ENCODE measurements at places on chromosomes 13 and 19. TPM values are rescaled to one million over a fixed set of nuclear protein-coding genes. Genes with fewer than 3 reads are reported as not detected.

Gene KLK6
- total RNA-seq = not detected

DNA sequence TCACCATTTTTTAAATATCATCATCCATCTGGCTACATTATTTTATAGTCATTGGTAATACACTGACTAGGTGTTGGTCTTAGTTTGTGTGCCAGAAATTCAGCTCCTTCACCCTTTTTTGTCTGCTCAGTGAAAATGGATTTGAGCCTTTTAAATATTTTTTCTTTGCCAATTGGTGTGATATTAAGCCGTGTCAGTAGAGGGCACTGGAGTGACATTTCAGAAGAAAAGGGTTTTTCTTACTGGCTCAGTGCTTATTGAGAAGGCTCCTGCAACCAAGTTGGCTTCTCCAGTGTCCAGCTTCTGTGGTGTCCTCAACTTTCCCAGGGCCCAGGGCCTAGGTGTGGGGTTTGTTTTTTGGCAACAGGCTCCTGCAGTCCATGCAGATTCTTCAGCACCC lies 546.6 kb downstream of the DACH1 start:
- no peaks in the 10 kb centered on the region for H3K36me3 ChIP-seq
- H3K4me3 ChIP-seq = no peak overlapping the region
- H3K4me1 ChIP-seq = no peaks in the 10 kb centered on the region
- H3K27ac ChIP-seq = no peak overlapping the region

Gene ZSWIM4
- 9.8 TPM for total RNA-seq

GRCh38 chr13:42788601-42789000 lies 7.2 kb downstream of the FAM216B start:
- H3K4me1 ChIP-seq = no peaks in the 10 kb centered on the region
- no peak for DNase-seq
- peaks cover 15% of the 10 kb centered on the region for H3K27me3 ChIP-seq
- H3K36me3 ChIP-seq = no peaks in the 10 kb centered on the region

Gene NFIX
- total RNA-seq = 2.7 TPM

DNA sequence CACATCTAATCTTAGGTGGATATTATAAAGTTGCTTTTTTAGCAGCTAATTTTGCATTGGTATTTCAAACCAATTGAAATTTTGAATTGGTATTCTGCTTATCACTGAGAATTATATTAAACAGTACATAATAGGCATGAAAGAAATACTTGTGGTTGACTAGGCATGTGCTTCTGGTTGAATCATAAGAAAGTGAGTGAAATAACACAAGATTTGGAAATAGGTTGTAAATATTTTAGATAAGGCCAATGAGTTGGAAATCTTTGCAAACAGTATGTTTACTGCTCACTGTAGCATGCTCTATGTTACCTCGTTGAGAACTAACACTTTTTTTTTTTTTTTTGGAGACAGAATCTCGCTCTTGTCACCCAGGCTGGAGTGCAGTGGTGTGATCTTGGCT lies 66.8 kb upstream of the RFC3 start:
- peaks cover 11% of the 10 kb centered on the region for H3K27me3 ChIP-seq
- no peaks in the 10 kb centered on the region for H3K36me3 ChIP-seq
- H3K4me3 ChIP-seq = no peak overlapping the region
- no peaks in the 10 kb centered on the region for H3K4me1 ChIP-seq
- H3K27ac ChIP-seq = no peak overlapping the region

GRCh38 chr19:9171393-9171991 lies 7.3 kb upstream of the OR7D2 start:
- no peaks in the 10 kb centered on the region for H3K27me3 ChIP-seq
- DNase-seq = no peak
- peaks cover 28% of the 10 kb centered on the region for H3K36me3 ChIP-seq
- H3K4me3 ChIP-seq = no peak overlapping the region

Gene SMAD9
- total RNA-seq = not detected

Gene PEAK3
- total RNA-seq = 0.18 TPM

DNA sequence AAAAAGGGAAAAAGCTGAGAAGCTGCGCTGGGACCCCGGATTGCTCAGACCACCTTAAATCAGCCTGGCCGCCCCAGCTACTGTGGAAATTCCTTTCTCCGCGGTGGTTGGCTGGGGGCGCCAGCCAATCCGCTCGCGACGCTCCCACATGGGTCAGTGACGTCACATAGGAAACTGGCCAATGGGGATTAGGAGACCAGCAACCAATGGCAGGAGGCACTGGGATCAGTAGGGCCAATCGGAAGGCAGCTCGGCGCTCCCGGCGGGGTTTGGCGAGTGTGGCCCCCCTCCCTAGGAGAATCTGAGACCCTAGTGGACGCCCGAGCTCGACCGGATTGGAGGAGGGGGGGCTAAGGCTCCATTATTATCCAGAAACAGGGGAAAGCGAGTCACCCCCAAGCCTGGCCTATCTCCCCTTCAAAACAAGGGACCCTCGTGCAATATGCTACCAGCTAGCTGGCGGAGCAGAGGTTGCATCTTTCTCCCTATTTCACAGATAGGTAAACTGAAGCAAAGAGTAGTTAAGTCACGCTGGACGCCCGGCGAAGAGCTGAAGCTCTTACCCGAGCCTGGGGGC lies 6.5 kb upstream of the TLE2 start:
- H3K27me3 ChIP-seq = peaks cover 28% of the 10 kb centered on the region
- DNase-seq = peak; percentile 94
- peak overlapping the region; percentile 95 for H3K27ac ChIP-seq
- peaks cover 15% of the 10 kb centered on the region for H3K4me1 ChIP-seq
- peak overlapping the region; percentile 91 for H3K4me3 ChIP-seq
- H3K36me3 ChIP-seq = no peaks in the 10 kb centered on the region

DNA sequence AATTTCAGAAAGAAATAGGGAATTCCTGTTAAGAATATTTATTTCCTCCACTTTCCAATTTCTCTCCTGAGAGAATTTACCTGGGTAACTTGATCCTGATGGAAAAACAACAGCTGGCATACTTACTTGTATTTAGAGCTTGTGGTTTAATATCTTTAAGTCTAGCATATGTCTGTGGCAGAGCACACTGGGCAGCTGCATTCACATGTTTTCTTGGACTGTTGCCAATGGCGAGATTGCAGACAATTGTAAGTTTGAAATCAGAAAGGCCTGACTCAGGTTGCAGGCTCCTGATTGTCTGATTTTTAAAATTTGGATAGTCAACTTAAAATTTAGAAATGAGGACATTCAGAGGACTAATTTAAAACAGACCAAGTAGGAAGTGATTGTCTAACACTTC lies 66.9 kb downstream of the NHLRC3 start:
- peaks cover 17% of the 10 kb centered on the region for H3K27me3 ChIP-seq
- no peak overlapping the region for H3K4me3 ChIP-seq
- DNase-seq = no peak
- no peak overlapping the region for H3K27ac ChIP-seq
- no peaks in the 10 kb centered on the region for H3K36me3 ChIP-seq

GRCh38 chr13:98994896-98995295 lies 17.0 kb upstream of the DOCK9 start:
- no peak for DNase-seq
- no peaks in the 10 kb centered on the region for H3K27me3 ChIP-seq
- peaks cover 54% of the 10 kb centered on the region for H3K4me1 ChIP-seq
- H3K4me3 ChIP-seq = no peak overlapping the region
- H3K27ac ChIP-seq = no peak overlapping the region
- peaks cover 8% of the 10 kb centered on the region for H3K36me3 ChIP-seq

Gene KLK7
- not detected for total RNA-seq

Gene KLHL1
- not detected for total RNA-seq

DNA sequence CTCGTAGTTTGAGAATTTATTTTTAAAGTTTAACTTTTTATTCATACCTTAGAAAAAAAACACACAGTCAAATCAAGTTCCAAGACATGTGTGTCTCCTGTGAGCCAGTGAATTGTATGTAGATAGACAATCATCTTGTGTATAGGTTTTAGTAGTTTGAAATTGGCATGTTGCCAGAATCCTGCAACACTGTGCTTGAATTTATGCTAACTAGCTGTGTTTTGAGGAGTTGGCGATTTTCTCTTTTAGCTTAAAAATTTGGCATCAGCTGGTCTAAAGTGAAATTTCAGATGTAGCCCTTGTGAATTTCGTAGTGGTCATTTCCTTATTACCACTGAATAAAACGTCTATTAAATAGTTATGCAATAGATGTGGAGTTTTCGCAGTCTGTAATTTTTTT lies 213.2 kb downstream of the ATP8A2 start:
- H3K4me3 ChIP-seq = no peak overlapping the region
- H3K36me3 ChIP-seq = no peaks in the 10 kb centered on the region
- no peaks in the 10 kb centered on the region for H3K4me1 ChIP-seq

DNA sequence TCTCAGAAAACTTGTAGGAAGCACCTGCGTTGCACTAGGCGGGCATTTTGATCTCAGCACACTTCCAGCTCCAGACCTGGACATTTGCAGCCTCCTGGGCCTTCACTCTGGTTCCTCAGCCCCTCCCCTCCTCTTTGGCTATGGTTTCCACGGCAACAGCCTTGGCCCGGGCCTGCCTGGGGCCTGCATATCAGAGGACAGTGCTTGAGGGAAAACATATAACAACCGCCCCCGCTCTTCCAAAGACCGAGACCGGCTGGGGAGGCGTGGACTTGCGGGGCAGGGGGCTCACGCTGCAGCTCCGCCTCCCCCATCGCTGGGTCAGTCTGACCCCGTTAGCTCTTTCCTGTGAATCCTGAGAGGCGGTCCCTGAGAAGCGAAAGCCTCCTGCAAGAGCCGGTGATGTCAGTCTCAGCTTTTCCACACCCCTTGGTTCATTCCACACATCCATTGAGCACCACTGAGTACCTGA lies 125.7 kb upstream of the PEG3 start:
- H3K27ac ChIP-seq = no peak overlapping the region
- no peak for DNase-seq
- H3K36me3 ChIP-seq = no peaks in the 10 kb centered on the region

DNA sequence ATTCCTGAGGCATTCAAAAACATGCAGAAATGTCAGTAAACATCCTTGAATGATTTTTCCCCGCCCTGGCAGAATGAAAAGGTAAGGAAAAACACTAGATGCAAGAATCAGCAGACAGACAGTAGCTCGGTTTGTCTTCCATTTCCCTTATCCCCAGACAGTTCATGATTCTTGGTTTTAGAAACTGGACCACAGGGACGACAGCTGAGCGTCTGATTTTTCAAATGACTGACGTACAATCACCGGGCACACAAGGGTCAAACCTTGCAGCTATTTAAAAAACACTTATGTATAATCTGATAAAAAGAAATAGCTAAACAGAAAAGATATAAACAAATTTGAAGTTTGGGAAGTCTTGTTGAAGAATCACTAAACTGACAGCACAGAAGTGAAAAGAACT lies 47.1 kb downstream of the DCLK1 start:
- H3K27ac ChIP-seq = no peak overlapping the region
- H3K4me3 ChIP-seq = no peak overlapping the region
- no peaks in the 10 kb centered on the region for H3K27me3 ChIP-seq
- no peak for DNase-seq
- no peaks in the 10 kb centered on the region for H3K4me1 ChIP-seq

DNA sequence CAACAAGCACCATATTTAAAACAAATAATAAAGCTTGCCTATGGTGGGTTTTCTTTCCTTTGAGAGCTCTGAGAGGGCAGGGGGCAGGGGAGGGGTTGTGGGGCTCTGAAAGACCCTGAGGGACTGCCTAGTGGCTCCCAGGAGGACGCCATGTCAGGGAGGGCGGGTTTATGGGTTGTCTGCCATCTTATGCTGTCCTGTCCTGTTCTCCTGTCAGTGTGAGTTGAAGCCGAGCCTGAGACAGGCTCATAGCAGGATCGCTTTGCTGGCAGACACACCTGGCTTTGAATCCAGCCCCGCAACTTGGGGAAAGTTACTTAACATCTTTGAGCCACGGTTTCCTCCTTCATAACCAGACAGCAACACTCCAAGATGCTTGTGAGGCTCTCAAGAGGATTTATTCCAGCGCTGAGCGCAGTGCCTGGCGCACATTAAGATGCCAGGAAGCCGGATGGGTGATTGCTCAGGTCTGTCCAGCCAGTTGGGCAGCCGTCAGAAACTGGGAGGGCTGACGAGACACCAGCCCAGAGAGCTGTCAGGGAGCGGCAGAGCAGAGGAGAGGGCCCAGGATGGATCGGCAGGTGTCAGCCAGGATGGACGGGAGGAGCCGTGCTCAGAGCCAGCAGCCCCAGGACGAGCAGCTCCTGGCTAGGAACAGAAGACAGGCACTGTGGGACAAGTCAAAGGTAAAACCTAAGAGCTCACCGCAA lies 36.8 kb upstream of the C1QTNF9 start:
- H3K27ac ChIP-seq = peak overlapping the region; percentile 95
- peaks cover 80% of the 10 kb centered on the region for H3K4me1 ChIP-seq
- H3K27me3 ChIP-seq = no peaks in the 10 kb centered on the region
- DNase-seq = no peak

DNA sequence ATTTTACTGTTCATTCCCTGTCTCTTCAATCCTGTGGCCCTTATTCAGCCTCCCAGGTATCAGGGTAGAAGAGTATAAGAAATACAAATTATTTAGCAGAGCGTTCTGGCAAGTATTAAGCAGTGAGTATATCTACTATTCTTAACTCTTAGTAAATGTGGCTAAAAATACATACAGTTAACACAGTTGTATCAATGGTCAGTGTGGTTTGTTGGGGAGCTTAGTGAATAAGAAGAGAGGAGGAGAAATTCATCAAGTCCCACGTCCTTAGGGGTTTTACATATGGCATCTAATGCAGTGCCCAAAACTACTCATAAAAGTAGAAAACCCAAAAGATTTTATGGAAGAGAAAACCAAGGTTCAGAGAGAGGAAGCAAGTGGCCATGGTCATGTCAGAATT lies 691.0 kb upstream of the SGCG start:
- no peaks in the 10 kb centered on the region for H3K36me3 ChIP-seq
- DNase-seq = no peak
- H3K27me3 ChIP-seq = no peaks in the 10 kb centered on the region
- no peak overlapping the region for H3K4me3 ChIP-seq
- no peak overlapping the region for H3K27ac ChIP-seq
- no peaks in the 10 kb centered on the region for H3K4me1 ChIP-seq

Gene JSRP1
- 0.21 TPM for total RNA-seq

DNA sequence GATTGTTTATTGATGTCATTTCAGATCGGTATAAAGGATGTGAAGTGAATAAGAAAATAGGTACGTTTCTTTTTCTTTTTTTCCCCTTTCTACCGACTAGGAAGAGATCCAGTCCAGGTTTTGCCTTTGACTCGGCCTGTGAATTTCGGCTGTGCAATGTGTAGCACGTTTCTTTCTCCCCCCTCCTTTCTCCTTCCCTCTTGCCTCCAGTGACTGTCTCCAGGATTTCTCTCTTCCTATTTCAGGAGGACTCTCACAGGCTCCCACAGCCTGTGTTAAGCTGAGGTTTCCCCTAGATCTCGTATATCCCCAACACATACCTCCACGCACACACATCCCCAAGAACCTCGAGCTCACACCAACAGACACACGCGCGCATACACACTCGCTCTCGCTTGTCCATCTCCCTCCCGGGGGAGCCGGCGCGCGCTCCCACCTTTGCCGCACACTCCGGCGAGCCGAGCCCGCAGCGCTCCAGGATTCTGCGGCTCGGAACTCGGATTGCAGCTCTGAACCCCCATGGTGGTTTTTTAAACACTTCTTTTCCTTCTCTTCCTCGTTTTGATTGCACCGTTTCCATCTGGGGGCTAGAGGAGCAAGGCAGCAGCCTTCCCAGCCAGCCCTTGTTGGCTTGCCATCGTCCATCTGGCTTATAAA lies at the start of gene GPC6:
GPC6 (plus strand) TSS at position 185 of the 657 bp plus-strand sequence.
- peaks cover 5% of the 10 kb centered on the region for H3K4me1 ChIP-seq
- no peak for DNase-seq
- no peaks in the 10 kb centered on the region for H3K36me3 ChIP-seq
- H3K4me3 ChIP-seq = no peak within 1 kb of the TSS

Data from activated T-helper 2 cell treated with anti-CD3 and anti-CD28 coated beads, Interferon-gamma antibody, Interleukin-2, Interleukin-4, amounts not matched to agents 10 μg/mL and 5 μg/mL and 100 μg/mL, durations not matched to agents 14 hours and 24 hours and 36 hours (primary cell).